ENCODE measurements at places on chromosomes 1 and 21.

DNA sequence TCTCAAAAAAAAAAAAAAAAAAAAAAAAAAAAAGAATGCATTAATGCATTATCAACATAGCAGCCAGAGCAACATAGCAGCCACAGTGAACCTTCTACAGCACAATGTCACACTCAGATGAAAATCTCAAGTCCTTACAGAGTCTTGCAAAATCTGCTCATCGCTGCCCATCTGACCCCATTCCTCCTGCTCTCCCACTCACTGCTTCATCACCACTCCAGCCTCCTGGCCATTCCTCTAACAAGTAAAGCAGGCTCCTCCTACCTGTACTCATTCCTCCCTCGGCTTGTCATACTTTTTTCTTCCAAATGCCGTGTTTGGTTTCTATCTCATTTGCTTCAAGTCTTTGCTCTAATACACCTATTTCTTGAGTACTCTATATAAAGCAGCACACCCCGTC is 29.5 kb downstream of the BRINP2 start:
- no peak for DNase-seq

DNA sequence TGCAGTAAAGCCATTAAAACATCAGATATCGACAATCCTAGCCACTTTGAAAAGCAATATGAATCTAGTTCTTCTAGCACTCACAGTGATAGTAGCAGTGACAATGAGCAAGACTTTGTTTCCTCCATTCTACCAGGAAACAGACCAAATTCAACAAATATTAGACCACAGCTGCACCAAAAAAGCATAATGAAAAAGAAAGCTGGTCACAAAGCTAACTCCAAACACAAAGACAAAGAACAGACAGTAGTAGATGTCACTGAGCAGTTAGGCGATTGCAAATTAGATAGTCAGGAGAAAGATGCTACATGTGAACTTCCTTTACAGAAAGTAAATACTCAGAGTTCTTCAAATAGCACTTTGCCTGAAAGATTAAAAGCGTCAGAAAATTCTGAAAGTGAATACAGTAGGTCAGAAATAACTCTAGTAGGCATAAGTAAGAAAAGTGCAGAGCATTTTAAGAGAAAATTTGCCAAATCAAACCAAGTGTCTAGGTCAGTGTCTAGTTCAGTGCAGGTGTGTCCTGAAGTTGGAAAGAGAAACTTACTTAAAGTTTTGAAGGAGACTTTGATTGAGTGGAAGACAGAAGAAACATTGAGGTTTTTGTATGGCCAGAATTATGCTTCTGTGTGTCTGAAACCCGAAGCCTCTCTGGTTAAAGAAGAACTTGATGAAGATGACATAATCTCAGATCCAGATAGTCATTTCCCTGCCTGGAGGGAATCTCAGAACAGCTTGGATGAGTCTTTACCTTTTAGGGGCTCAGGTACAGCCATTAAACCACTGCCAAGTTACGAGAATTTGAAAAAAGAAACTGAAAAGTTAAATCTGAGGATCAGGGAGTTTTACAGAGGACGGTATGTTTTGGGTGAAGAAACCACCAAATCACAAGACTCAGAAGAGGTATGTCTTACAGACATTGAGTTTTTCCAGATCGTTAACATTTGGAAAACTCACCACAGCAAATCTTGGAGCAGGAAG is 24.9 kb downstream of the RPAP2 start:
- DNase-seq, result no peak

DNA sequence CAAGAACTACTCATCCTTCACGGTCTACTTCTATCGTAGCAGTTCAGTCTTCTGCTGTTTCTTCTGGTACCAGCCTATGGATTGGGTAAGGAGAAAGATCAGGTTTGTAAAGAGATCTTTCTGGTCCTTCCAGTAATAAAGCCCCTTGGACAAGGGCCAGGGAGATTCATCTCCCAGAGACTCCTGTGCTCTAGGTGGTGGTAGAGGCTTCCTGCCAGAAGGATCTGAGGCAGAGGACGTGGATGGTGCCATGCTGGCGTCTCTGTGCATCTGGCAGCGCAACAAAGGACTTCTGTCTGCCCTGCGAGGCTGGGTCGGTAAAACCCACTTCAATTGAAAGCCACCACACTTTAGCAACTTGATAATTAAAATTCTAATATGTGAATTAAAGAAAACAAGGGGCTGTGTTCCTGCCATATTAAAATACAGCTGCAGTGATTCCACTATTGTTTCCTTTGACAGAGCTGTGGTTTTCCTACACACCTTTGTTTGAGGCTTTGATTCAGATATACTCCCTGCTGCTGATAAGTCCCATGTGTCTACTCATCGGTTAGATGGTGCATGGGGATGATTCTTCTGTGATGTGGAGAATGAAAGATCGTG is 73.6 kb downstream of the ROR1 start:
- no peak for DNase-seq

GRCh38 chr1:218025454-218025853 is 259.6 kb upstream of the RRP15 start:
- no peak for DNase-seq

DNA sequence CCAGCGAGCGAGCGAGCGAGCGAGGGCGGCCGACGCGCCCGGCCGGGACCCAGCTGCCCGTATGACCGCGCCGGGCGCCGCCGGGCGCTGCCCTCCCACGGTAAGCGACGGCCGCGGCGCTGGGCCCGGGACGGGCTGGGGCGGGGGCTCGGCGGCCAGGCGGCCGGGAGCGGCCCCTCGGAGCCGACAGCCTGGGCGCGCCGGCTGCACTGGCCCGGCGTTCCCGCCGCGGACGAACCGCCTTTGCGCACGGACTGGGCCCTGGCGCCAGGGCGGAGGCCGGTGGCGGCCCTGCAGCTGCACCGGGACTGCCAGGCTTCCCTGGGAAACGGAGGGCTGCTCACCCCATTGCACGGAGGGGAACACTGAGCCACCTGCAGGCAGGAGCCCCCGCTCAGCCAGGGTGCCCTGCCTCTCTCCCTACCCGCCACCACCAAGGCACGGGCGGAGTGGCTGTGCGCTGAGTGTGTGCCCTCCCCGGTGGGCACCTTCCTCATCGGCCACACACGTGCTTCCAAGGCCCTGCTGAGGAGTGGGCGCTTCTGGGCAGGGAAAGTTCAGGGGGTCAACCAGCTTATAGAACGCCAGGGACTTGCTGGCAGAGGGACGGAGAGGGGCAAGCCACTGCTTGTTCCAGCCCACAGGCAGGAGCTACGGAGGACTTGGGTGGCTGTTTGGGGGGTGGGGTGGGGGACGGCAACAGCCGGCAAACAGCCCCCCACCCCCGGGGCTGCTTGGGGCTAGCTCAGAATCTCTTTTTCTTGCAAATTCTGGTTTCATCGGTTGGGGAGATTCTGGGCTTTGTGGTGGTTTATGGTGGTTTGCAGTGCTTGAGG is 532 bp downstream of the CSF1 start:
- DNase-seq, result peak; percentile 68

DNA sequence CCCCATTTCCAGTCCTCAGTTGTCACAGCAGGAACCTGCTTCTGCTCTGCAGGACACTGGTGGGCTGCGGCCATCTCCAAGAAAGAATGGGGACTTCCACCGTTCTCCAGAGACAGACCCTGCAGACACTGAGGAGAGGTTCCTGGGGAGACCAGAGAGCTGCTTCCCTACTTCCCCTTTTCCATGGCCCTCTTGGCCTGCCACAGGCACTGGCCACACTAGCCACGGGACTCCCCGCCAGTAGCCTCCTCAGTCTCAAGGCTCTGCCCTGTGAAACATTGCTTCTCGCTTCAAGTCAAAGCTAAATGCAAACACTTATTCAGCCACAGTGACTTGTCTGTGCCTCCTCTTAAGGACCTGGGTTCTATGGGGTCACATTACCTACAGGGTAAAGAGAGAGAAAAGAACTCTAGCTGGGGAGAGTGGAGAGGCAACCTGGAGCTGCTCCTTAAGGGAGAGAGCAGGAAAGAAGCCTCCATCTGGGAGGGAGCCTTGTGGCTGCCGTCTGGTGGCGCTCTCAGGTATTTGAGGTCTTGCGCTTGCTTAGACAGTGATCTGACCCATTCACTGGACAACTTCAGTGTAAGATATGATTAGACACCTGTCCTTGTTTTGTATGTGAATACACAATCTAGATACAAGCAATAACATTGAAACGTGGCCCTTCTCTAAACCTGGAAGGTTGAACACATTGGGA is 5.4 kb upstream of the SLAMF8 start:
- DNase-seq, result no peak

DNA sequence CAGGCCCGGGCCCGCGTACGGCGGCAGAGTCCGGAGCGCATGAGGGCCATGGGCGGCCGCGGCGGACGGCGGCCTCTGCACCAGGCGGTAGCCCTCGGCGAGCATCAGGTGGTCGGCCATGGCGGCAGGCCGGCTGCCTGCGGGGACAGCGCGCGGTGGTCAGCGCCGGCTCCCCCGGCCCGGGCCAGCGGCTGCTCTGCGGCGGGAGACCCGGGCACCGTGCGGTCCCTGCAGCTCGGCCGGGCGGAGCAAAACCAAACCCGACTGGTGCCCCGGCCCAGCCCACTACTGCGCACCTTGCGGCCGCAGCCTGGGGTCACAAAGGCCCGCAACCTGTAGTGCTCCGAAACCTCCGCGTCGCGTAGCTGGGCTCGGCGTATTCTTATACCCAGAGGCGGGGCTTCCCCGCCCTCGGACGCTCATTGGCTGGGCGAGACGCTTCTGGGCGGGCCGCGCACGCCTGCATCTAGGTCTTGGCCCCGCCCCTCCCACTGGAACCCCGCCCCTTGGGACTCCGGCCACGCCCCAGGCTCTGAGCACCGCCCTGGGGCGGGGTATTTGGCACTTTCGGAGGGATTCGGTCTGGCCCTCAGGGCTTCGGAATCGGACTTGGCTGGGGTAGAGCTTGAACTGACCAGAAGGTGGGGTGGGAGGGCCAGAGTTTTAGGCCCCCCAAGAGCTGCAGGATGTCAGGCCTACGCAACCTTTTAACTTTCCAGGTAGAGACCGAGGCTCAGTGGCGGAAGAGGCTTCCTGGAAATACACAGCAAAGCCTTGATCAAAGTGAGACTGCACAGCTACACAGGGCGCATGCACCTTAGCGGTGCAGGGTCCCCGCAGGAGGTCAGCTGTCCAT is at the start of gene CITED4:
Gene CITED4, minus strand, starts transcription at position 356 of the 856 bp plus-strand sequence. Its CDS starts 236 bp downstream, at position 120.
- peak; percentile 93 for DNase-seq

DNA sequence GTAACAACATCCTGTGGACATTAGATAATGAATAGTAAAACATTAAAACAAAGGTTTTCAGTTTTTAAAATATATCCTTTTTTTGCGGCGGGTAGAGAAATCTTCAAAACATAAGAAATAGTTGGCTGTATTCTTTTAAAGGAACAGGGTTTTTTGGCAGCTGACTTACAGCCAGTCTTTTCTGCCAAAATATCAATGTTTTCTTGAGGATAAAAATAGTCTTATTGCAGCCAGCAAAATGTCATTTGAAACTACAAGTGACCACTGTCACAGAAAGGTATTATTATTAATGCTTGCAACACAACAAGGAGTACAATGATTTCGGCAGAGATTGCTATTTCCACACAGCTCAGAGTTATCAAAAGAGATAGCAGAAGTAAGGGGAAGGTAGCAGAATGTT is 21.4 kb downstream of the OLFM3 start:
- DNase-seq, result no peak

GRCh38 chr1:154329551-154330131 is 4.3 kb downstream of the ATP8B2 start:
- DNase-seq, result no peak

- DNase-seq, result no peak
Observed at GRCh38 chr1:201660931-201661822, 122.2 kb downstream of the NAV1 start.

- DNase-seq, result no peak
Observed at GRCh38 chr1:109111386-109112055, 2.4 kb upstream of the ELAPOR1 start.

- DNase-seq, result no peak
Observed at GRCh38 chr1:203103829-203104495, 18.1 kb upstream of the MYOG start.

GRCh38 chr1:102732927-102733326 is 375.4 kb downstream of the COL11A1 start:
- no peak for DNase-seq

GRCh38 chr21:16020878-16021277 is 291.1 kb downstream of the USP25 start:
- no peak for DNase-seq

- no peak for DNase-seq
Observed at GRCh38 chr1:45335855-45336324, 4.1 kb upstream of the TOE1 start.

GRCh38 chr21:24428591-24429199 is 1178.6 kb downstream of the MRPL39 start:
- DNase-seq, result no peak

GRCh38 chr21:40717028-40717427 is 129.9 kb downstream of the DSCAM start:
- DNase-seq, result no peak

DNA sequence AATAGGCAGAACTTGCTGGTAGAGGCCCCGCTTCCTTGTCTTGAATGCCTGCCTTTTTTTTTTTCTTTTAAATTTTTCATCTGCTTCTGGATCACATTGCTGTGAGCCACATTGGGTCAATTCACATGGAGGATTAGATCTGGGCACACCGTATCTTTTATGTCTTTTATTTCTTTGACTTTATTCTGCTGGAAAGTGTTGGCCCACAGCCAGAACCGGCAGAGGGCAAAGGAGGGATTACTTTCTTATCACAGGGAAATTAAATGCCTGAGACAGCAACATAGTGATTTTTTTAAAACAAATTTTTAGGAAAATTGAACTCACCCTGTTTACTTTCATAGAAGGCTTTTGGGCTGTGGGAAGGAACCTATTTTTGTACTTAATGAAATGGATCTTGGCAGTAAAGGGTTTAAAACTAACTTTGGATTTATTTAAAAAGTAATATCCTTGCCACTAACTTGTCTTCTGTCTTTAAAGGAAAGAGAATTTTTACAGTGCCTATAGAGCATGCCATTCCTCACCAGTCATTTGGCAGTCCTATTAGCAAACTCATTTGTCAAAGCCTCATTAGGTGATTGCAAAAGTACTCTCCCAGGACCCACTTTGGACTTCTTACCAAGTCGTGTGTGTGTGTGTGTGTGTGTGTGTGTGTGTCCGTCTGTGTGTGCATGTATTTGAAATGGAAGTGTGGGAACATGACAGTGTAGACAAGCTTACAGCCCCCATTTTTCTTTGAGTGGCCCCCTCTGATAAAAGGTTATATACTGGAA is 68.4 kb downstream of the ST6GALNAC3 start:
- no peak for DNase-seq

DNA sequence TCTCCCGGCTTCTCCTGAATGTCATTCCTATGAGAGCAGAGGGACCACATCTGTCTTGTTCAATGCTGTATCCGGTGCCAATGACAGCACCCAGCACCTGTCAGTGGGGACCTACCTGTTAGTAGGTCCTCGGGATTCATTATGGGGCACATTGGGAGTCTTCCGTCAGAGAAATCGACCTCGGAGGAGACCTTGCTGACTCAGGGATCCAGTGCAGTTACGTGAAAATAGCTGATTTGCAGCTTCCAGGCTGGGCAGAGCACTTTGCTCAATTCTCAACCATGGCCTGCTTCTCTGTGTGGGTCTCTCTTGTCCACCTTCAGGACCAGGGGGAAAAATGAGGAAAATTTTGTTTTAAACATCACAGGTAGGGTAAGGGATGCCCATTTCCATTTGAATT is 130.2 kb downstream of the PRDM2 start:
- DNase-seq, result no peak

All from HEK293T (cell line).